ENCODE measurements at places on chromosomes 12 and 14.

GRCh38 chr12:76074701-76075336 is 9.7 kb downstream of the NAP1L1 start:
- H3K4me1 ChIP-seq, result no peaks in the 10 kb centered on the region
- H3K27me3 ChIP-seq, result no peaks in the 10 kb centered on the region
- no peak overlapping the region for H3K27ac ChIP-seq

- H3K27ac ChIP-seq, result peak overlapping the region; percentile 42
- H3K4me1 ChIP-seq, result peaks cover 35% of the 10 kb centered on the region
- peaks cover 23% of the 10 kb centered on the region for H3K36me3 ChIP-seq
- no peaks in the 10 kb centered on the region for H3K27me3 ChIP-seq
Measured at GRCh38 chr12:53481939-53482586, 17.2 kb downstream of the MAP3K12 start.

GRCh38 chr14:81384900-81385299 is 15.2 kb downstream of the STON2 start:
- H3K27ac ChIP-seq, result no peak overlapping the region
- peaks cover 4% of the 10 kb centered on the region for H3K4me1 ChIP-seq
- H3K36me3 ChIP-seq, result no peaks in the 10 kb centered on the region
- H3K4me3 ChIP-seq, result no peak overlapping the region
- no peak for DNase-seq

GRCh38 chr12:83527810-83528209 is 841.1 kb downstream of the TMTC2 start:
- H3K4me1 ChIP-seq, result no peaks in the 10 kb centered on the region
- no peaks in the 10 kb centered on the region for H3K36me3 ChIP-seq
- H3K27me3 ChIP-seq, result no peaks in the 10 kb centered on the region
- no peak for DNase-seq

GRCh38 chr12:59859171-59859510 is 263.3 kb downstream of the SLC16A7 start:
- no peak overlapping the region for H3K27ac ChIP-seq
- no peak for DNase-seq

- no peak overlapping the region for H3K27ac ChIP-seq
- H3K4me1 ChIP-seq, result no peaks in the 10 kb centered on the region
- no peak overlapping the region for H3K4me3 ChIP-seq
- no peaks in the 10 kb centered on the region for H3K27me3 ChIP-seq
Measured at GRCh38 chr14:99317231-99318090, 45.5 kb upstream of the BCL11B start.

- no peaks in the 10 kb centered on the region for H3K36me3 ChIP-seq
- H3K27ac ChIP-seq, result no peak overlapping the region
- H3K4me3 ChIP-seq, result no peak overlapping the region
- DNase-seq, result no peak
- H3K27me3 ChIP-seq, result peaks cover 11% of the 10 kb centered on the region
Measured at GRCh38 chr12:57543581-57543980, 3.4 kb downstream of the DCTN2 start.

DNA sequence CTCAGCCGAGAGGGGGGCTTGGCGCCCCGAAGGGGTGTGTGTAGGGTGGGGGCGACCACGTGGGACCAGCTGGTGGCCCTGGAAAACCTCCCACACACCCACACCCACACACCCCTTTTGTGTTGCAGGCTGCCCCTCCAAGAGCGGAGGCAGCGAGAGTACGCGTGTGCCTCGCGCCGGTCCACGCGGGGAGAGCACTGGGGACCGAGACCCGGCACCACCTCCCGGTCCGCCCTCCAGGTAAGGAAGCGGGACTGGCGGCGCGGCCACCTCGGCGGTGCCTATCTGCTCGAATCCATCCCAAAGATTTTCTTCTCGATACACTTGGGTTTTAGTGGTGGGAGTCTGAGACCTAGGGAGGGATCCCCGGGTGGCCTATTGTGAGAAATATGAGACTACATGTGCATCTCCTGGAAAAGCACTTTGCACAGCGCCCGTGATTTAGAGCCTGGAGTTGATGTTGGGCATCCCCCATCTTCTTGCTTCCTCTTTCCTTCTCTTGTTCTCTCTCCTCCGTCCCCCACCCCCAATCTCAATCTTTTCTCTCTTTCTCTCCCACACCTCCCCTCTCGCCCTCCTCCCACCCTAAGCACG is 393 bp downstream of the SYT1 start:
- H3K27ac ChIP-seq, result peak overlapping the region; percentile 91
- no peaks in the 10 kb centered on the region for H3K27me3 ChIP-seq
- no peak for DNase-seq
- peak overlapping the region; percentile 87 for H3K4me3 ChIP-seq

All from MM.1S (cell line).